ENCODE measurements at places on chromosomes 12 and 14.

DNA sequence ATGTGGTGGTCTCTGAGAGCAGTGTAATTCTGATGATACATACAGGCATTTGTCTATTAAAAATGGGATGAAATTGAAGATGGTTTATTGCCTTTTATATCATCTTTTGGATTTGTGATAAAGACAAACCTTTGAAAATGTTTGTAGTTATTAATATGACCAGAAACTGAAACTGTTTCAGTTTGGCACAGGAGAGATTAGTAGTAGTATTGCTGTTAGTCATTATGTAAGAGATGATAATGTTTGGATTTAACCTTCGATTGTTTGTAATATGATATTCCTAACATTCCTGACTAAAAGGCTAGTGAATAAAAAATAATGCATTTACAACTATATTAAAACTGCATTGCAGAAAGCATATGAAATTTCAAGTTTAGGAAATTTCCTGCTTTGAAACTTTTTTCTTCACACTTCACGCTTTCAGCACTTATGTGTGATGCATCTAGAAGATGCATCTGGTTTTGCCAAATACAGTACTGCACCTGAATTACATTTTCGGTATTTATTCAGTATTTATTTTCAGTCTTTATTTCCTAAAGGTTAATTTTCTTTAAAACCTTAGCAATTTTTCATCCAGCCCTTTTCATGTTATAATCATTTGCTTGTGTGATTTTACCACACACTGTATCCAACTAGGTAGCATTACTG lies 25.5 kb downstream of the ADIPOR2 start:
- no peak for DNase-seq

DNA sequence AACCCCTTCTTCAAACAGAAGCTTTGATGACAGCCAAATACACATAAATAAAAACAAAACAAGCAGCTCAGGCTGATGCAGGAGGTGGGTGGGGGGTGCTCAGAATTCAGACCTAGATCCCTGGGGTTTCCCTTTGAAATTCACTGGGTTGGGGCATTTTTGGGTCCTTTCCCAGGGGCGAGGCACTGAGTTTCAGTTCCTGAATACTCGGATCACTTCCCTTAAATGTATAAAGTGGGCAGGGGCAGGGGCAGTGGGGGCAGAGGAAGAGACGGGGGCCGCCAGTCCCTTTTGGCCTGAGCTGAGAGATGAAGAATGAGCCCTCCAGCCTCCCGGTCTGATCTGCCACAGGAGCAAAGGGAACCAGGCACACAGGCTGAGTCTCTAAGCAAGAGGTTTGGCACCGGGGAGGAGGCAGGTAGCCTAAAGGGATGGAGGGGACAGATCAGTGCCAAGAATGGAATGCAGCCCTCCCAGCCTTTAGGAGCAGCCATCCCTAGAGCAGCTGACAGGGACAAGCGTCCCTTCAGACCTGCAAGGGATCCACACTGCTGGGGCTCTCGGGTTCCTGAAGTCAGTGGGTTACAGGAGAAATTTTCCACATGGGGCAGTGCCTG lies 20.3 kb downstream of the KDM2B start:
- DNase-seq, result peak; percentile 77

DNA sequence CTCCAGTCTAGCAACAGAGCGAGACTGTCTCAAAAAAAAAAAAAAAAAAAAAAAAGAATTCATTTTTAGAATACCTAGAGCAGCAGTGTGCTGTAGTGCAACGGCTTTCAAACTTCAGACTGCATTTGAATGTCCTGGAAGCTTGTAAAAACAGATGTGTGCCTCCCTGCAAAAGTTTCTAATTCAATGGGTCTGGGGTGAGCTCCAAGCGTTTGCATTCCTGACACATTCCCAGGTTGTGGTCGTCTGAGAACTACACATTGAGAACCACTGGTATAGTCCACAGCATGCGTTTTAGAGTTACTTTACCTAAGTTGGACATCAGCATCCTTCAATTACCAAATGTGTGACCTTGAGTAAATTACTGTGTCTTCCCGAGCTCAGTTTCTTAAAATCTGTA lies 816.8 kb downstream of the NRXN3 start:
- DNase-seq, result no peak

DNA sequence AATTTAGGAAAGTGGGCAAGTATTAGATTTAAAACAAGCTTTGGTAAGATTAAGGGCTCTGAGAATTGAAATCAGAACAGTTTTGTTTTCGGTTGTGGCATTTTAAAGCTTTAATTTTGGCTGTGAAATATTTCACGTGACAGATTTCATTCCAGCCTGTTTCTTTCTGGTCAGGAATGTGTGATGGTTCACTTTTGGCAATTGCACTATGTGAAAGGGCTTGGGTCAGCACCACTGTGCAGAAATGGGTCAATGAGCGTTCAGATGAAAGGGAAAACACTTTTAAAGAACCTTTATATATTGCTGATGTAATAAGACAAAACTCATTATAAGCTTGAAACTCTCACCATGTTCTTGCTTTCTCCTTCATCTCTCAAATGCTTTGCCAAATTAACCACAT lies 17.1 kb downstream of the NUBPL start:
- DNase-seq, result no peak

- DNase-seq, result peak; percentile 31
Measured at GRCh38 chr12:6273541-6274230, 36.8 kb upstream of the PLEKHG6 start.

GRCh38 chr12:78968226-78968625 lies 103.7 kb downstream of the SYT1 start:
- no peak for DNase-seq

DNA sequence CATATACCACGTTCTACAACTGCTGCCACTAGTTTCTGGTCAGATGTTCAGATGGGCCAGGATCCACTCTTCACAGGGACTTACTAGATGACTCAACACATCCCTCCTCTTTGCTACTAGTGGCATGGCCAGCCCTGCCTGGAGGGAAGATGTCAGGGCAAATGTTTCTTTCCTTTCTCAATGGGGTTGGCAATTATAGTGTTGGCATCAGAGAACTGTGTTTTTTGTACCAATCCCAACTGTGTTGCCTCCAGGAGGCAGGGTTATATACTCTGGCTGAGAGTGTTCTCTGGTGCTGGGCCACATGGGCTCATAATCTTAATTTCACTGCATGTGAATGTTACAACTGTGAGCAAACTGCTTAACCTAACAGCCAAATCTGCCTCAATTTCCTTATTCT lies 69.9 kb upstream of the AVPR1A start:
- no peak for DNase-seq

GRCh38 chr14:31207287-31207754 lies 272 bp downstream of the HECTD1 start:
- no peak for DNase-seq

GRCh38 chr12:106358396-106359241 lies 1.1 kb downstream of the POLR3B start:
- no peak for DNase-seq

- DNase-seq, result no peak
Measured at GRCh38 chr12:66312189-66312588, 9.9 kb downstream of the HELB start.

- no peak for DNase-seq
Measured at GRCh38 chr12:53052419-53053217, 2.8 kb downstream of the TNS2 start.

DNA sequence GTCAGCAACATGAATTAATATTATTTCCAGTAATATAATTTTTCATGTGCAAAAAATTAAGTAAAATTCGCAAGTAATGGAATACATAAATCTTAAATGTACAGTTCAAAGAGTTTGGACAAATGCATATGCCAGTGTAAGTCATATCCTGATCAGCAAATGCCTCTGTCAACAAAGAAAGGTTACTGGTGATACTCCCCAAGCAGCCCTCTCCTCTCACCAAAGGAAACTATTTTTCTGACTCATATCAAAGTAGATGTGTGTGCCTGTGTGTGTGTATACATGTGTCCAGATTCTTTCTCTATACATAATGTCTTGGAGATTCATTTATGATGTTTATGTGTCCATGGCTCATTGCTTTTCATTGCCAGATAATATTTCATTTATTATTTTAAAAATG lies 1035.0 kb downstream of the SLC16A7 start:
- no peak for DNase-seq

DNA sequence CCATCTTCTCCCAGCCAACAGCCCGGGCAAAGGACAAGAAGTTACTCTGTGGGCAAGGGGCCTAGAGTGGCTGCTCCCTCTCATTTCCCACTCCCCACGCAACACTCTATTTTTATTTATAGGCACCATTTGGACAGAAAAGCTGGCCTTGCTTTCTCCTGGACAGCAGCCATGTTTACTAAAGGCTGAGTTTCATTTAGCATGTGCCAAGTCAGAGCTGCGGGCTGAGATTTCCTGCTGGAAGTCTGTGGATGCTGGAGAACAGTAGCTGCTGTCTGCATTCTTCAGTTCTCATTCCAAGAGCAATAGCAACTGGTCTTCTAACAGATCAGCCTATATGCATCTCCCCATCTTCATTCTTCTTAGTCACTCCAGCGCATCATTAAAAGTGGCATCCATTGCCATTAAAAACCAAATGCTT lies 8.3 kb downstream of the COL2A1 start:
- no peak for DNase-seq

DNA sequence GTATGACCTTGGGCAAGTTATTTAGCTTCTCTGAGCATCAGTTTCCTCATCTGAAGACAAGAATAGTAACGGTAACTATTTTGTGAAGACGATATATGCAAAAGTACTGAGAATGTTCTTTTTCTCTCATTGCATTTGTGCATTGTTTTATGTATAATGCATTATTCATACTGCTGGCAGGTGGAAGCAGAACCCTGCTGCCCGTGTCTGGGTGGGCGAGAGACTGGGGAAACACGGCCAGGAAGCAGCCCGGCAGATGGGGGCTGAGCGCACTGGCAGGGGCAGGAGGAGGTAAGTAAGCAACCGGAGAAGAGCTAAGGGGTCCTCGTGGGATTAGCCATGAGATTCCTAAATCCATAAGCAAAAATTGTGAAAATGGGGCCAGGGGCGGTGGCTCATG lies 115.8 kb upstream of the MED13L start:
- no peak for DNase-seq

DNA sequence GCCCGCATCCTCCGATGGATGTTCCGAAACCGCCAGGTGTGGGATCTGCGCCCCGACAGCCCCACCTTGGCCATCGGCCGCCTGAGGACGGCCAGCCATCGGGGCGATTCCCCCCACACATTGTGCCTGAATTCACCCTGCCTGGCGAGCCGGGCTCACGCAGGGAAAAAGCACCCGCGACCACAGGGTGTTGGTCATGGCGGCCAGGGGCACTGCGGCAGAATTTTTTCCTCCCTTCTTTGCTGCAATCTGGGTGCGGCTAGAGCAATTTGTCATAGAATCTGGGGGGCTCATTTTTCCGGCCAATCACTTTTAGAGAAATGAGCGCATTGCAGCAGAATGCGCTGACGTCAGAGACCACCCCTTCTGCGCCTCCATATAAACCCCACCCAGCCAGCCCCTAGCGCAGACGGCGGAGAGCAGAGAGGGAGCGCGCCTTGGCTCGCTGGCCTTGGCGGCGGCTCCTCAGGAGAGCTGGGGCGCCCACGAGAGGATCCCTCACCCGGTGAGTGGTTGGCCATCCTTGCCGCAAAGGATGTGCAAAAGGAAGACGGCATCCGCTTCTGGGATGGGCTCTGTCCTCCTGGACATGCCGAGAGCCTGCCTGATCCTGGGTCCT lies at the start of gene MEG3:
MEG3 (plus strand) TSS at position 406 of the 619 bp plus-strand sequence.
- no peak for DNase-seq

GRCh38 chr12:92543359-92543758 lies 159.4 kb upstream of the PLEKHG7 start:
- no peak for DNase-seq

- no peak for DNase-seq
Measured at GRCh38 chr12:14777271-14777670, 26.0 kb downstream of the WBP11 start.

DNA sequence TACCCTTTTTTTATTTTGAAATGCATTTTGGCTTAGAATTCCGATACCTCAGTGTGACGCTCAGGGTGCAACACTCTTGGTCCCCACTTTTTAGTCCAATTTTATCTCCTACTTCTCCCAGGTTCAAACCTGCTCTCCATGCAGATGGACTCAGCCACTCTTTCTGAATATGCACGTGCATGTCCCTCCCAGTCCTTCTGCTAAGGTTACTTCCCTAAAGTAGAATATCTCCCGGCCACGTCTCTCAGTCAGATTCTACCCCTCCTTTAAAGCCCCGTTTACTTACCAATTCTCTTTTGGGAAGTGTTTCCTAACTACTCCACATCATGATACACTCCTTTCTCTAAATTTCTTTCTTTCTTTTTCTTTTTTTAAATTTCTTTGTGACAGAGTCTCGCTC lies 15.5 kb upstream of the PARP11 start:
- no peak for DNase-seq

- DNase-seq, result no peak
Measured at GRCh38 chr12:127696963-127697362, 570.0 kb upstream of the TMEM132C start.

- no peak for DNase-seq
Measured at GRCh38 chr12:13680916-13681315, 300.5 kb downstream of the GRIN2B start.

DNA sequence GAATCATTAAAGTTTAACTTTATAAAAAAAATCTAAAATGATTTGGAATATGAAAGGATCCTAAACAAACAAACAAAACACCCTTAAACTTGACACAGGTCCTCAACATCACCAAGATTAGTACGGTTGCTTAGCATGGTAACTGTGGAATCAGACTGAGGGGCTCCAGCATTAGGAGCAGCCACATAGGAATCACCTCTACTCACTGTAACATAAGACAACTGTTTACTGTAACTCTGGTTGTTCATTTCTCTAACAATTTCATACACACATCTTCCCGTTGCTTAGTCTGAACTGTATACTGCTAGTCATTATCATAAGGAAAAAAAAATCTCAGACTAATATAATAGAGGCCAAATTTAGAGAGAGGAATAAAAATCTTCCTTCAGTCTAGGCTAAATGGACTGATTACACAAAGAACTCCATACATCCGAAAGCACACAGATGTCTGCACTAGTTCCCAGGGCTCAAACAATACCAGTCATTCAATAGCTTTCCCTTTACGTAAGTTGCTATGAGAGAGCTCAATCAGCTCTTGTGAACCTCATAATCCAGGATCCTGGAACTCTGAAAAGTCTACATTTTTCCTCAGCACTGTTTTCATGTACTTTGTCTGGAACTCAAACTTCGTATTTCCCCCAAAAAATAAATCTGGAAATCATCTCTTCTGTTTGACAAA lies 26.0 kb downstream of the LRP6 start:
- DNase-seq, result no peak

DNA sequence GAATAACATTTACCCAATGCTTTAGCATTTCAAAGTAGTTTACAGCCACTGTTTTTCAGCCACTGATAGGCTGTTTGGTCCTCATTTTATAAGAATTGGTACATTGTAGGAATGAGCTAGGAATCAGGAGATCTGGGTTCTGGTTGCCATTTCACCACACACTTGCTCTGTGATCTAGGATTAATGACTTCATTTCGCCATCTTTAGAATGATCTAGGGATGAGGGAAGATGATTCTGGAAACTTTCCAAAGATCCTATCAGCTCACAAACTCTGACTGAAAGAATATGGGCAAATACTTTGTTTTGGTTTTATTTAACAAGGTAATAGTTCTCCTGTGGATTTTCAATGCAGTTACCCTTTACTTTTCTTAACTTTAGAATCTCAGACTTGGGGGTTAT lies 155.0 kb downstream of the GCH1 start:
- DNase-seq, result no peak

All from GM13976 (cell line).